Activated gamma-delta T cell (primary cell): ENCODE measurements at places on chromosomes 3 and 15.

- no peak for DNase-seq
These were observed 51.9 kb downstream of the ZBTB20 start for GRCh38 chr3:115095236-115095635.

- no peak for DNase-seq
These were observed 67.8 kb downstream of the BDH1 start for GRCh38 chr3:197487911-197488391.

DNA sequence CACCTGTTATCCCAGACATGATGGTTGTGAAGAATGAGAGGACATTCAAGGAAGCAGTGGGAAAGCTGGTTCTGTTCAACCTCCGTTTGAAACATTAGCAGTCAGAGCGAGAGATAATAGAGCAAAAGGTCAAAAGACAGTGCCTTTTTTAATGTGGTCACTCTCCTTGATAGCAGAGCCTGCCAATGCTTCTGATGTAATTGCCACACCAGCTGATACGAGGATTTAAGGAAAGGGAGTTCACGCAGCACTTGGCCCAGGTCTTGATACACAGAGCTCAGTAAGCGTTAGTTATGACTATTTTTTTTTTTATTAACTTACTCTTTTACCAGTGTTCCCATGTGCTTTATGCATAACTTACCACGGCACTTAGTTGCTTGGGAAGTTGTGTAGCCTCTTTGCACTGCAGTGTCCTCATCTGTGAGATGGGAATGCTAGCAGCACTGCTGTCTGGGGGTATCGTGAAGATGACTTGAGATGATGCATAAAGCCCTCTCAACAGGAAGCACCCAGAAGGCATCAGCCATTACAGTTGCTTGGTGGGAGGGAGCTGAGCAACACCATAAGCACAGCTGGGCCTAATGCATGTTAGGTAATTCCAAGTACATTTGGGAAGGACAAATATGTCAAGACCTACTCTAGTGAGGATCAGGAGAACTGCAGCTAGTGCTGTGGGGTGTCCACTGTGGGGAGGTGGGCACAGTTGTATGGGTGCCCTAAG lies 123.3 kb upstream of the RASGRP1 start:
- no peak for DNase-seq

DNA sequence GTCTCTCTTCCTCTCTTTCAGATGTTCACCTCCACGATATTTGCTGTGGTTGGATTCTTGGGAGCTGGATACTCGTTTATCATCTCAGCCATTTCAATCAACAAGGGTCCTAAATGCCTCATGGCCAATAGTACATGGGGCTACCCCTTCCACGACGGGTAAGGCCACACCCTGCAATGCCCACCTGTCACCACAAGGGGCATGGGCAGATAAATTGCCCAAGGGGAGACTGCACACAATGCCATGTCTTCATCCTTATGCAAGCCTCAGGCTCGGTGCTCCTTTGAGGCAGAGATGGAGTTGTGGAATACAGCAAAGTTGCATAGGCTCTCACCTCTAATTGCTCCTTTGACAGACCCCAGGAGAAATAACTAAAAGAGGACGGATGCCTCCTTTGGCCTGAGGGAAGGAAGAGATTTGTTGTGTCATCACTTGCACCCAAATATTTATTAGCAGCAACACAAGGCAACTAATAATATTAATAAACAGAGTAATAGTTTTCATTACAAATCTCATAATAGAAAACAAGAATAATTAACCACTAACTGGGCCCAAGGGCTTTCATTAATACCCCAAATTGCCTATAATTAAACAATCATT lies 13.2 kb downstream of the TM4SF4 start:
- DNase-seq: no peak

- no peak for DNase-seq
These were observed 7.6 kb upstream of the APEH start for GRCh38 chr3:49666592-49666991.

- DNase-seq: no peak
These were observed 72.1 kb downstream of the TMEM212 start for GRCh38 chr3:171915275-171915674.

DNA sequence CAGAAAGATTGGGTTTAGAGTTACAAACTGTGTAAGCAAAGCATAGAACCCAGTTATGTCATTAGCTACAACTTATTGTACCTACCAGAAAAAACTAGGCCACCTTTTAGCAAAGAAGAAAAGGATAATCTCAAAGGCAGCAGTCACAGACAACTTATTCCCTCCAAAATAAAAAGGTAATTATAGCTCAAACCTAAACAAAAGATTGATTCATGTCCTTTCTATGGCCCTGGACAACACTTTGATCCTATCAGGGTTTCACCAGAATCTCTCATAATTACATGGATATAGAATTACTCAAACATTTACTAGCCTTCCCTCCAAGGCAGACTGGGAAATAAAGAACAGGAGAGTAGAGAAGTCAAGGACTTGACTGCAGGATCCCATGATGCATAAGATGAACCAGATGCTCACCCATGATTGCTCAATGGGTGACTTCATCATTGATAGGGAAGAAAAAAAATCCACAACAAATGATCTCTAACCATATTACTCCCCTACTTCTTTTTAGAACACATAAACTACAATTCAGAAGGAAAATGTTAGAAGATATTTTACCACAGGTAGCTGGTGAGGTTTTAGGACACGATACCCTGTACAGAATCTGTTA lies 17.4 kb downstream of the DET1 start:
- no peak for DNase-seq

- no peak for DNase-seq
These were observed 25.8 kb upstream of the ANXA2 start for GRCh38 chr15:60423537-60423936.

DNA sequence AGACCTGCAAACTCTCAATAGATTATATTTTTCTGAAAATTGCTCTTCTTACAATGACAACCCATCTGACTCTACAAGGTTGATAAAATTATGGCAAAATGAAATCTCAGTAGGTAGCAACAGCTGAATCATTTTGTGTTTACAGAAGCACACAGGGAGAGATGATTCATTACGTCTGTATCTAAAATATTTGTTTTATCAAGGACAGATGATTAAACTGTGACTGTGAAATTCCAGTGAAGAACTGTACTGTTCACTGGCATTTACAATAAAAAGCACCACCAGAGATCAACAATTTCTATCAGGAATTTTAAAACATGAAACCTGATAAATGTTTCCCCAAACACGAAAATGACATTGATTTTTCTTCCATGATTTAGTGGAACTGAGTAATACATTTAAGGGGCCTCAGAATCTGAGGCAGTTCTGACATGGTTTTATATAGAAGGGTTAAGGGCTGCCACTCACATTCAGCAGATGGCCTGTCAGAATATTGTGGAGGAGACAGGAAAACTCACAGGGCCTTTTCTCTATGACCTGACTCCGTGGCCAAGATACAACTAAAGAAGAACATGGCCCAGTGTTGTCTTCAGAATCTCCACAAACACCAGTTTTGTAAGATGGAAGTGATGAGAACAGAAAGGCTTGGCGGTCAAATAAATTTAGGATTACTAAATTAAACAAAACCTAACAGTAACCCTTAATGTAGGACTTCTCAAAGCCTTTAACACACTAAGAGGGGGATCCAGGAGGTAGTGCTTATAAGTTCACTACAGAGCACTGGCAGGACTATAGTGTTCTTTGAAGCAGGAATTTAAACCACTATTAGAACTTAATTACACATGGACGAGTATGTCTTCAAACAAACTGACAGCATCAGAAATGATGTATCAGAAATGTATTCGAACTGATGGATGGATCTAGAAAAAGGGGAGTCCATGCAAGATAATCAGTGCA lies 25.9 kb downstream of the RAD18 start:
- no peak for DNase-seq

GRCh38 chr3:172201136-172201869 lies 161.9 kb downstream of the FNDC3B start:
- DNase-seq: no peak

- DNase-seq: no peak
These were observed 5.5 kb downstream of the HHLA2 start for GRCh38 chr3:108301695-108302404.

GRCh38 chr3:140972833-140973232 lies 31.2 kb downstream of the SLC25A36 start:
- DNase-seq: no peak

GRCh38 chr3:196227629-196228493 lies 11.5 kb downstream of the SLC51A start:
- DNase-seq: no peak

- no peak for DNase-seq
These were observed 69.7 kb downstream of the MAGI1 start for GRCh38 chr3:65968996-65969395.

GRCh38 chr15:67050062-67050461 lies 15.3 kb upstream of the SMAD3 start:
- DNase-seq: no peak

DNA sequence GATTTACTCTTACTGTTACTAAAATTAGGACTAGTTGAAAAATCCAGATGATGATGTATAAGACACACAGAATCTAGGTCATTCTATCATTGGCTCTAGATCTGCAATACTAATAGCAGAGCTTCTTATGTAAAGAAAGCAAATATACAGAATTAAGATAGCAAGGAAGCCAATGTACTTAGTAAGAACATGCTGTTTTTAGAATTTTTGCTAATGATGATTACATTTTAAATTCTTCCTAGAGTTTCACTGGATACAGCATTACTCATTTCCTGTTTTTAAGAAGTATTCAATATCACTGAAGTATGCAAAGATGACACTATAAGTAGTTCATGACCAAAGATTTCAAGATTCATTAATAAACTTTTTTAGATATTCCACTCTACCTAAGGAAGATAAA lies 60.7 kb downstream of the CFAP20DC start:
- DNase-seq: no peak

DNA sequence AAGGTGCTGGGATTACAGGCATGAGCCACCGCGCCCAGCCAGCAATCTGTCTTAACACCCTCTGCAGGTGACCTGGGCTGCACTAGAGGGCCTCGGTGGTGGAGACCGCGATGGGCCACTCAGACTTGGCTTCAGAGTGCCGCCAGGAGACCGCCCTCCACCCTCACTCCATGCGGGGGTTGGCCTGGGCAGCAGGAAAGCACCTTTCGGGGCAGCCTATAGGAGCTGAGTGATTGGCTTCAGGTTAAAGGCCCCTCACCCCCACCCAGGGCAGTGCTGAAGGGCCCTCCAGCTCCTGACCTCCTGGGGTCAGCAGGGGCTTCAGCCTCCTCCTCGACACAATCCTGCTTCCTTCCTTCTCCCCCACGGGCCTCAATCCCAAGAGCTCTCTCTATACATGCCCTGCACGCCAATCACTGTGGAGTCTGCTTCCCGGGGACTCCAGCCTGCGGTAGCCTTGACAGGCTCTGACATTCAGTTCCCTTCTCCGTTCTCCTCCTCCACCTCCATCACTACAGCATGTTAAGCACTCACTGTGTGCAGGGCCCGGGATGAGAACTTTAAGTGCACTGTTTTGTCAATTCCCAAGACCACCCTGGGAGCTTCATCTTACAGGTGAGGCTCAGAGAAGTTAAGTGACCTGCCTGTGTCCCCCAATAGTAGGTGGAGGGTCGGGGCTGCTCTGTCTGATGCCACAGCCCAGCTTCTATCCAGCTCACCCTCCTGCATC lies 225.3 kb downstream of the XXYLT1 start:
- no peak for DNase-seq

DNA sequence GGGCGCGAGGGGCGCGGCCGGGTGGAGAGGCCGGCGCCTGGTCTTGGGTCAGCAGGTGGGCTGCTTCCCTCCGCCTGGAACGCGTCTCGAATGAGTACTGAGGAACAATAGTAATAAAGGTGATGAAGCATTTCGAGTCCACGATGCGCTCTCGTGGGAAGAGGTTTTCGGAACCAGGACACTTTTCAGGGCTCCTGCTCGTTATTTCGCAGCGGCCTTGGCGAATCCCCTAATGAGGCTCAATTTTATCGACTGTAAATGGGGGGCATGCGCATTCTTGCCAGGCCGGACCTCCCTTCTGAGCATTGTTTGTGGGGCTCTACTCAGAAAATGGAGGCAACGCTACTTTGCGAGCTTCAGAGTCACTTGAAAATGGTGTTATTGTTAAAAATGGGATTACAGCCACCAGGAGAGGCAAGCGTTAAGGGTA lies 1.2 kb downstream of the NR2C2 start:
- no peak for DNase-seq

- DNase-seq: no peak
These were observed 14.1 kb downstream of the TMEM207 start for GRCh38 chr3:190435618-190436017.
